ENCODE measurements at places on chromosomes 6 and 20.

- DNase-seq, result no peak
These were observed 228.7 kb downstream of the DOK5 start for GRCh38 chr20:54704032-54704635.

- no peak for DNase-seq
These were observed 243.0 kb downstream of the TSHZ2 start for GRCh38 chr20:53215166-53215565.

DNA sequence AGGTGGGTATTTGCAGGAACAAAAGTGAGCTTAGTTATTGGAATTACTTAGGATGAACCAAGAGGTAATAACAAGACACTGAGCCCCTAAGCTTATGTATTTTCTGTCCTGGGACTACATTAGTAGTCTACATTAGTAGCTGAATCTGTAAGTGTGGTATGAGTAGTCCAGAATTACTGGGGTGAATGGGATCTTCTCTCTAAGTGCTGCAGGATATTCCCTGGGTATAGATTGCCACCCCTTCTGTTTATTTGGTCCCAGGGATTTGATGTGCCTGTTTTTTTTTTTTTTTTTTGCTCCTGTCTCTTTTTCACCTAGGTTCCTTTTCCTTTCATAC is 5.9 kb downstream of the CD2AP start:
- no peak for DNase-seq

GRCh38 chr6:100968949-100969348 is 87.8 kb upstream of the ASCC3 start:
- DNase-seq, result no peak

DNA sequence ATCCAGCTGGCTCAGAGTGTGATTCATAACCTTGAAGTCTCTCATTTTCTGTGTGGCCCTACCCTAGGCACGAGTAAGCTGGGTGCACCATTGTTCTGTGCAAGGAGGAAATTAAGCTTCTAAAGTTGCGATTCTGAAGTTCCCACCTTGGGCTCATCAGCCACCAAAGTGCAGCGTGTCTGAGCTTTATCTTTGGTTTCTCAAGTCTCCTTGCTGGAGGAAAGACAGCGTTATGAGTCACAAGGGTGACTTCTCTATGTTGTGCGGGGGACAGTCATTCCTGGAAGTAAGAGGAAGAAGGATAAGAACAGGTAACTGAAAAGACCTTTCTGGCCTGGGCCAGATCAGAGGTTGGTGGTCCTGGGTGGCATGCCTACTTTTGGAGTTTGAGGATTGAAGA is 16.8 kb downstream of the MRAP2 start:
- DNase-seq, result no peak
